ENCODE measurements at places on chromosomes 6 and 20.

DNA sequence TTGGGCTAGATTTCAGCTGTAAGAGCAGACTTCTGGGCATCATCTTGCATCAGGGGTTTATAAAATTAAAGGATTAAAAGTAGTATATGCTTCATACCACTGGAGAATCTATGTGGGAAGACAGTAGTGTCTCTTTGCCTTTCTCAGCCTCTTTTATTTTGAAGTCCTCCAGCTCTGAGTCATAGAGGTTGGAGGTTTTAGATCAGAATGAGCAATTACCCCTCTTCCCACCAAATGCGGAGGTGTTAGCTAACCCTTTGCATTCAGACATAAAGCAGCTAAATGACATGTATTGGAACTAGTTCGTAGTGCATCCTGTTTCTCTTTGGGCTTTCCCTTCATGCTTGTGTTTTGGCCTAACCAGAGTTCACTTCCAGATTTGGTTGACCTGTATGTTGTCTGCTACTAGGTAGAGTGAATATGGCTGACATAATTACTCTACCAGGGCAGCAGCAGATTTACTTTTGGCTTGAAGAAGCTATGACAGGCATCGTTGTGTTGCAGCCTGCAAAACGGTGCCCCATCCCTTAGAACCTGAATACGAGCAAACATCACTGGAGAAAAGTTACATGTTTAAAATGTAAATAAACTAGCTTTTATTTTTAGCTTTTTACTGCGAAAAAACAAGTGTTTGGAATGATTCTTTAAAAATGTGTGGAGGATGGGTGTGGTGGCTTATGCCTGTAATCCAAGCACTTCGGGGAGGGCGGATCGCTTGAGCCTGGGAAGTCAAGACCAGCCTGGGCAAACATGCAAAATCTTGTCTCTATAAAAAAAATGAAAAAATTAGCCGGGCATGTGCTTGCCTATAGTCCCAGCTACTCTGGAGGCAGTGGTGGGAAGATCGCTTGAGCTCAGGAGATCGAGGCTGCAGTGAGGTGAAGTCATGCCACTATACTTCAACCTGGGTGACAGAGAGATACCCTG, 82.2 kb downstream of the MYO6 start:
- no peak for DNase-seq

GRCh38 chr20:53755733-53756531, 162.3 kb upstream of the ZNF217 start:
- no peak for DNase-seq

DNA sequence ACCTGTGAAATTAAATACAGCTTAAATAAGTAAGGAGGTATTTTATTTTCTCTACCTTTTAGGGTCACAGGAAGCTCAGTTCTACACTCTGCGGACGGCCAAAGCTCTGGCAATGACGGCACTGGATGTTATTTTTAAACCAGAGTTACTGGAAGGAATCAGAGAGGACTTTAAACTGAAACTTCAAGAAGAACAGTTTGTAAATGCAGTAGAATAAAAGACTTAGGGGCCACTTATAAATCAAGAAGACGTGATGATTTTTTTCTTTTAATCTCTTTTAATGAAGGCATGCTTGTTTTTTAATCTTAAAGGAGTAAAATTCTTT, 16.2 kb downstream of the PM20D2 start:
- no peak for DNase-seq

DNA sequence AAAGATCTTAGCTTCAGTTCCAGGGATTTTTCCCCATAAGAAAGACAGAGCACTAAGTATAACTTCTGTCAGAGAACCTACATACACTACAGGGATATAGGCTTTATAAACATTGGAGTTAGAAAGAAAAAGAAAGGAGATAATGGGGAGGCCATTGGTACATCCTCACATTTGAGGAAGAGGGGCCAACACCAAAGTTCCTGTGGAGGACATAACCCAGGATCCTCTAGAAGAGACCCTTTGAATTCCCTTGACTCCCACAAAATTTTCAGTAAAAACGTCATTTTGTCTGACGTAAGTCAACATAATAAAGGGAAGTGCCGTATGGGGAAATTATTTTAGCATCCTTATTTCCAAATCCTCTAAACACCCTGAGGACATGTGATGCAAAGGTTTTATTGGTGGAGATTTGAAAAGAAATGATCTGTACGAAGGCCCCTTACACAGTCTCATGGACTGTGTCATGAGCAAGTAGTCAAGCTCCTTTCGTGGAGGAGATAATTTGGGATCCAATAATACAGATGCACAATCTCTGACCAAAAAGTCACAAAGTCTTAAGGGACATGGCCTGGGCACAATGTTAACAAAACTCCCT, 33.2 kb downstream of the HLA-DRA start:
- no peak for DNase-seq

DNA sequence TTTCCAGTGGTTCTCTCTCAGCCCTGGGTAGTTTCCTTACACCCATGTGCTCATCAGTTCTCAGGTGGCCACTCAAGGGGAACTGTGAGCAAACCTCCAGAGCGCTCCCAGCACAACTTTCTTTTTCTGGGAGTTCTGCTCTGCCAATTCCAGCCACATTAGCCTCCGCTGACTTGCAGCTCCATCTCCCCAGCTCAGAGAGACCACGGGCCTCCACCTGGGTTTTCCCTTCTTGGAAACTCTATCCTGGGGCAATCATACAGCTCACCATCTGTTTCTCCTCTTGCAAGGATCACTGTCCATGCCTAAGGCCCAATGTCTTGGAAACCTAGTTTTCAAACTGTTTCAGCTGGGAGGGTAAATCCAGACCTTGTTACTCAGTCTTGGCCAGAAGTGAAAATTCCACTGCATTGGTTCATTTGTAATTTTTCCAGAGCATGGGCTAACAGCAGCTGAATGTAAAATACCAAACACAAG, 129.9 kb downstream of the EYA2 start:
- peak; percentile 91 for DNase-seq

GRCh38 chr6:54266400-54266923, 41.8 kb upstream of the TINAG start:
- DNase-seq = no peak

- DNase-seq = no peak
Measured at GRCh38 chr6:95636552-95637431, 59.5 kb downstream of the MANEA start.

DNA sequence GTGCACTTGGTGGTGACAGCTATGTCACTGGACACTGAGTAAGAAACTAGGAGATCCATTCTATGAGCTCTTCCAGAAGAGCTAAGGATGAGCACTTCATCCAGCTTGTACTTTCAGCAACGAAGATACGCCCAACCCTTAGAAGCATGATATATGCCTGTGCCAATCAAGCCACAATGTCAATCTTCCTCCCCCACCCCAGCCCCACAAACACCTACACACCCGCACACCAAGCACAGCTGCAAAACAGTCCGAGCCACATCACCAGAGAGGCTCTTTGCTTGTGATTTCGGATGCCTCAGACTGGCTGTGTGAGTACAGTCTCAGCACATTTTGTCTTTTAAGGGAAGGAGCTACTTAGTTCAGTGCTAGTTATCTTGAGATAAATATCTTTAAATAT, 260.5 kb downstream of the FOXC1 start:
- no peak for DNase-seq

DNA sequence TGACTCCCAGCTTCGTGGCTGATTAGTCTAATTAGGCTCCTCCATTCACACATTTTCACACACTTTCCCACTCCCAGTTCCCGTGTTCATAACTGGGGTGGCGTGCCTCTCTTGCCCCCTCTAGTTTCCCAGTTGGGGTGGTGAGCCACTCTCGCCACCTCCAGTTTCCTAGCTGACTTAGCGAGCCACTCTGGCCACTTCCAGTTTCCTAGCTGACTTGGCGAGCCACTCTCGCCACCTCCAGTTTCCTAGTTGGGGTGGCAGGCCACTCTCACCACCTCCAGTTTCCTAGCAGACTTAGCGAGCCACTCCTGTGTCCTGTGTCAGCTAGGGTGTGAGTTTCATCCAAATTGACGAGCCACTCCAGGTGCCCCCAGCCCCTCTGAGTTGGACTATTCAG, 7.4 kb upstream of the GMPR start:
- no peak for DNase-seq

DNA sequence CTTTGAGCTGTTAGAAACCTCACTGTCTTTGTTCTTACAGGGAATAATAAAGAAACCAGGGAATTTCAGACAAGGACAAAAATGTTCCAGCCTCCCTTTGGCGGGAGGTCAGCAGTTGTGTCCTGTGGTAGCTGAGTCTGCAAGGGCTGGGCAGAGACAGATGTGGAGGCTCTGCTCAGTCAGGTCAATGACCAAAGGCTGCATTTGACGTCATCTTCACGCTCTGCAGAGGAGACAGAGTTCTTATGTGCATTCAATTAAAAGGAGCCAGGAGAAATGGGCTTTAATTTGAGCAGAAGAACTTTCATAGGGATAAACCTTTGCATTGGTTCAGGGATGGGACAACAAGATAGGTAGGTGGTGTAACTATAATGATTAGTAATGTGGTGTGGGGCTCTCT, 45.1 kb upstream of the FOXA2 start:
- no peak for DNase-seq
